Activated naive CD4-positive, alpha-beta T cell treated with anti-CD3 and anti-CD28 coated beads, Interleukin-2, amount 50 U/mL, for 72 hours (primary cell): ENCODE measurements at places on chromosomes 4 and X. TPM values are rescaled to one million over a fixed set of nuclear protein-coding genes. Genes with fewer than 3 reads are reported as not detected.

NUP62CL gene
- 8.1 TPM for total RNA-seq

DNA sequence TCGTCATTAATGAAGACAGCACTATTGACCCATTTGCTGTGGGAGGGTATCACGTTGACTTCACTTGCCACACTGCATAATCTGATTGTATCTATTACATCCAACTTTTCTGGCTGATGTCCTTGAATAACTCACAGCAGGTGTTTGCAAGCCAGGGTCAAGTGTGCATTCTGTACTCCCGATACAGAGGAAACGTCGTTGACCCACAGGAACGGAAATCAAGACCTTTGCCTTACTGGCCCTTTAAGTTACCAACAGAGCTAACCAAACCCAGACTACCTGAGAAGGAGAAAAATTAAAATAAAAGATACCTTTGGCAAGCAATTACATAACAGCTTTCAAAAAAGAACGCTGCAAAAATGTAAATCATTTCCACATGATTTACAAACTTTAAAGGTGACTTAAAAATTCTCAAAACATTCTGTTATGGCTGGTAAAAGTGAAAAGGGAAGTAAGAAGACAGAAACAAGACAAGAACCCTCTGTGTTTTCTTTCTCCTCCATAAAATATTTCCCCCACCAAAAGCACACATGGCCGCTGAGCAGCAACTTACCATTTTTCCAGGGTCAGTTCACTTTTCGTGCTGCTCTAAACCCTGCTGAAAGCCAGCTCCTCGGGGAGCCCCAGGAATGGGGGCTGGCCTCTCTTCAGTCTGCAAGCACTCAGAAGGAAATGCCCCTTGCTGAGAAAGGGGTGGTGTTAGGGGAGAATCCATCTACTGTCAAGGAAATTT, 6.5 kb upstream of the SHISA3 start:
- no peak for DNase-seq

DNA sequence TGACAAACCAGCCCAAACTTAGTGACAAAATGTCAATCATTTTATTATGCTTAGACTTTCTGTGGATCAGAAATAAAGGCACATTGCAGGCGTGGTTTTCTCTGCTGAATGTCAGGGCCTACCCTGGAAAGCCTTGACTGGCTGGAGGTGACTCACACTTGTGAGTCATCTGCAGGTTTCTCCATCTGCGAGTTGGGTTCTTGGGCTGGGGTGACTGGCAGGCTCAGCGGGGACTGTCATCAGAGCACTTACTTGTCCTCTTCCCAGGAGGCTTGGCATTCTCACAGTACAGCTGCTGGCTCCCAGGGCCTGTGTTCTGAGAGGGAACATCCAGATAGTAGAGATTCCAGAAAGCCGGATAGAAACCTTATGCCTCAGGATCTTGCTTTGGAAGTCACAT, 153.8 kb upstream of the AGA start:
- DNase-seq, result peak; percentile 56

DNA sequence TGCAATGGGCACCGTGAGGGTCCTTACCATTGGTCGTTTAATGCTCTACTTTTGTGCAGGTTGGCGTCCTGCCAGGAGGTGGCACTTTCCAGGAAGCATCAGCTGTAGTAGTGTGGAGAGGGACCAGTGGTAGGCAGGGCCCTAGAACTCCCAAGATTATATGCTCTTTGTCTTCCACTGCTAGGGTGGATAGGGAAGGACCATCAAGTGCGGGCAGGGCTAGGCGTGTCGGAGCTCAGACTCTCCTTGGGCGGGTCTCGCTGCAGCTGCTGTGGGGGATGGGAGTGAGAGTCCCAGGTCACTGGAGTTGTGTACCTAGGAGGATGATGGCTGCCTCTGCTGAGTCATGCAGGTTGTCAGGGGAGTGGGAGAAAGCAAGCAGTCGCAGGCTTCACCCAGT, 134.7 kb downstream of the KLF8 start:
- DNase-seq, result no peak

GRCh38 chr4:40192114-40193015, 4.5 kb upstream of the RHOH start:
- no peak for DNase-seq
